IMR-90 (cell line): ENCODE measurements at places on chromosomes 2 and 18.

- no peak for DNase-seq
These were observed 6.1 kb downstream of the C2orf92 start for GRCh38 chr2:97675430-97676113.

DNA sequence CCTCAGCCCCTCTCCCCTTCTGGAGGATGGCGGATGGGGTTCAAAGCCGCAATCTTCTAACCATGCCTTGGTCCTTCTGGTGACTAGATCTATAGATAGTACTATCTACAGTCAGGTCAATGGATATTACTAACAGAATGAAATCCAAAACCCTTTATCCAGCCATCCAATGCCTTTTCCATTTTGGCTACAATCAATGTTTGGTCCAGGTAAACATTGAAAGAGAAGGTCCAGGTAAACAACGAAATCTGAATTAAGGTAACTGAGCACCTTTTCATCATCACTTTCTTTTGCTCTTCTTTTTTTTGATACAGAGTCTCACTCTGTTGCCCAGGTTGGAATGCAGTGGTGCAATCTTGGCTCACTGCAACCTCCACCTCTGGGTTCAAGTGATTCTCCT lies 9.7 kb downstream of the PPP4R3B start:
- DNase-seq, result no peak

GRCh38 chr2:187542123-187542522 lies 12.1 kb downstream of the TFPI start:
- DNase-seq, result no peak

DNA sequence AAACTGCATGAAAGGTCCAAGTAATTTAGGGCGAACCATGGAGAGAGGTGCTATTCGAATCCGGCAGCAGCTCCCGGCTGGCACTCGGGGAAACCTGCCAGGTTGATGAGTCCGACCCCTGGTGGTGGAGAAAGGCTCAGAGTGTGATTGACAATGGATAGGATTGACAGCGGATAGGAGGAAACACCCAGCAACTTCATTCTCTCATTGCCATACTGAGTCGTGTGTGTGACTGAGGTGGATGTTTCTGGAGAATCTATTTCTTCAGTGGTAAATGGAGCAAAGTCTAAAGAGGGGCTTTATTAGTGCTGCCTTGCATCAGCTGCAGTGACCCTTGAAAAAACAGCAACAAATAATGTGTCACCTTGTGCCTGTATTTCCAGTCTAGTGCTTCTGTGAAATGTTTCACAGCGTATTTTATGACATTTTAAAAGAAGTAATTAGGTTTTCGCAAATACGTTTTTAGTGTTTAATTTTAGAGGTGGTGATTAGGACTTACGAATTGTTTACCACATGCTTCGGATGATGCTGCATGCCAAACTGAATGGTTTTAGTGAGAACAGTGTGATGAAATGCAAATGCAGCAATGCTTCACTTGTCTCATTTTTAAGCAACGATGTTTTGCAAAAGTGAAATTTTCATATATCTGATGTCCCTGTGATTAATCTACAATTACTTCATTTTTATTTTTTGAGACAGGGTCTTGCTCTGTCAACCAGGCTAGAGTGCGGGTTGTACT lies 102.0 kb downstream of the DCDC2C start:
- no peak for DNase-seq

- no peak for DNase-seq
These were observed 216.5 kb upstream of the ZC3H15 start for GRCh38 chr2:186269536-186269935.

DNA sequence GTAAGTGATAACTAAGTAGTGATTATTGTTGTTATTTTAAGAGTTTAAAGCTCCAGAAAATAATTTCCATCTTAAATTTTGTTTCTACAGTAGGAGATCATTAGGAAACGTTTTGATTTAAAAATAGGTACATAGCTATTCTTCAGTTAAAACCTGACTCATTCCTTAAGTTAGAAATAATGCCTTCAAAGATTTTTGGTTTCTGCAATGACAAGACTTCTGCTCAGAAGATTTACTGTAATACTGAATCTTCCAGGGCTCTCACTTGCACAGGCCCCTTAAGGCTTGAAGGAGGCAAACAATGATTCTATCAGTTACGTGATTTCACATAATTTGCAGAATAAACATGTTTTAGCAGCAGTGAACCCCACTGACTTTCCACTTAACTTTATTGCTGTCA lies 333.7 kb downstream of the RAD51AP2 start:
- no peak for DNase-seq

GRCh38 chr2:108580050-108580449 lies 45.8 kb downstream of the LIMS1 start:
- no peak for DNase-seq

DNA sequence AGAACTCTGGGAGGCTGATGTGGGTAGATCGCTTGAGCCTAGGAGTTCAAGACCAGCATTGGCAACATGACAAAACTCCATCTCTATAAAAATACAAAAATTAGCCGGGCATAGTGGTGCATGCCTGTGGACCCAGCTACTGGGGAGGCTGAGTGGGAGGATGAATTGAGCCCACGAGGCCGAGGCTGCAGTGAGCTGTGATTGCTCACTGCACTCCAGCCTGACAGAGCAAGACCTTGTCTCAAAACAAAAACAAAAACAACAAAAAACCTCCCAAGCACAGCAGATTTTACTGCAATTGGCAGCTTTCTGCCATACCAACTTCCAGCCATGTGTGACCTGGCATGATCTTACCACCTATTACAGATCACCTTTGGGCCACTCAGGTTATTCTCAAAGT lies 57.7 kb upstream of the LRPPRC start:
- no peak for DNase-seq

- no peak for DNase-seq
These were observed 151.5 kb downstream of the GULP1 start for GRCh38 chr2:188443207-188443606.

- DNase-seq, result no peak
These were observed 141.7 kb downstream of the NDUFA10 start for GRCh38 chr2:239883326-239884050.

GRCh38 chr2:36770542-36771287 lies 74.2 kb downstream of the VIT start:
- peak; percentile 18 for DNase-seq

GRCh38 chr2:46131-46470 lies 204 bp downstream of the FAM110C start:
- DNase-seq, result no peak

GRCh38 chr2:229880892-229881586 lies 40.8 kb downstream of the TRIP12 start:
- DNase-seq, result no peak

DNA sequence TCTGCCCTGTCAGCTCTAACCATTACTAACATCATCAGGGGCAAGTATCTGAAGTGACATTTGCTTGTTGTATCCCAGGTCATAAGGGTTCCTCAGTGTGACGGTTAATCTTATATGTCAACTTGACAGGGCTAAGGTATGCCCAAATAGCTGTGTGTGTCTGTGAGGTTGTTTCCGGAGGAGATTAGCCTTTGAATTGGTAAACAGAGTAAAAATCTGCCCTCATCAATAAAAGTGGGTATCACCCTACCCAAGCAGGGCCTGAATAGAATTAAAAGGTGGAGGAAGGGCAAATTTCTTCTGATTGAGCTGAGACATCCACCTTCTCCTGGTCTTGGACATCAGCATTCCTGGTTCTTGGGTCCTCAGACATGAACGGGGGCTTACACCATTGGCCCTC lies 12.8 kb upstream of the TGFA start:
- DNase-seq, result no peak

DNA sequence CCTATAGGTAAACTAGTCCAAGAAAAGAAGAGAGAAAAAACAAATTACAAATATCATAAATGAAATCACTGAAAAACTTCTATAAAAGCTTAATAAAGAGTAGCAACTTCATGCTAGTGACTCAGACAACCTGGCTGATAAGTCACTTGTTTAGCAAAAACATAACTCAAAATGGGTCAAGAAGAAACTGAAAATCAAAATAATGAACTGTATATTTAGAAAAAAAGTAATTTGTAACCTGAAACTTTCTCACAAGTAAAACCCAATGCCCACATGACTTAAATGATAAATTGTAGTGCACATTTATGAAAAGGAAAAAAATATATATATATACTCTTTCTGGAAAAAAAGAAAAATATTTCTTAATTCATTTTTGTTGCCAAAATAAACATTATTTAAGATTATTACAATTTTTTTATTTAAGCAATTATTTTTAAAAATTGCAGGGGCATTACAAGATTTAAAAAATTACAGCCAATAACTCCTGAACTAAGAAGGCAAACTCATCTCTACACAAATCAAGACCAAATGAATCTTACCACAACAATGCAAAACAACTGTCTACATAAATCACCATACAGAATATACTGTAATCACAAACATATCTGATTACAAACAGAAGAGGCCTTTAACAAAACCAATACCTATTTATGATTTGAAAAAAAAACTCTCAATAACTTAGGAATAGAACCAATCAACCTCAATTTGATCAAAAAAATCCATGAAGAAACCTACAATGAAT lies 406.3 kb downstream of the CDH7 start:
- DNase-seq, result no peak

- DNase-seq, result no peak
These were observed 143.3 kb downstream of the C1D start for GRCh38 chr2:67919490-67919889.

- DNase-seq, result no peak
These were observed 46.0 kb downstream of the SANBR start for GRCh38 chr2:61111708-61112107.

DNA sequence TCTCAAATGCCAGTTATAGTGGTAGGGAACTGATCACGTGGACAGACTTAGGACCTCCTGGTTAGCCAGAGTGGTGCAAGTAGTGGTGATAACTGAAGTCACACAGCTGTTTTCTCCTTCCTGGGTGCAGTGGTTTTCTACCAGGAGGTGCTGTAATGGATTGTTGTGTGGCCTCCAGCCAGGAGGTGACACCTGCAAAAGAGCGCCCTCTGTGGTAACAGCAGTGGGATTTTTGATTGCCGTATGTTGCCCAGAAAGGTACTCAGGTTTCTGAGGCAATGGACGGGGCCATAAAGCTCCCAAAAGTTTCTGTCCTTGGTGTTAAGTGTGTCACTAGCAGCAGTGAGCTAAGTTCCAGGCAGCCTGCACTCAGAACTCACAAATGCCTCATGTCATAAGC lies 1358.1 kb upstream of the DDX18 start:
- no peak for DNase-seq

GRCh38 chr2:2750867-2751714 lies 420.0 kb upstream of the MYT1L start:
- DNase-seq, result no peak

GRCh38 chr18:78642296-78642951 lies 337.2 kb upstream of the SALL3 start:
- DNase-seq, result no peak

DNA sequence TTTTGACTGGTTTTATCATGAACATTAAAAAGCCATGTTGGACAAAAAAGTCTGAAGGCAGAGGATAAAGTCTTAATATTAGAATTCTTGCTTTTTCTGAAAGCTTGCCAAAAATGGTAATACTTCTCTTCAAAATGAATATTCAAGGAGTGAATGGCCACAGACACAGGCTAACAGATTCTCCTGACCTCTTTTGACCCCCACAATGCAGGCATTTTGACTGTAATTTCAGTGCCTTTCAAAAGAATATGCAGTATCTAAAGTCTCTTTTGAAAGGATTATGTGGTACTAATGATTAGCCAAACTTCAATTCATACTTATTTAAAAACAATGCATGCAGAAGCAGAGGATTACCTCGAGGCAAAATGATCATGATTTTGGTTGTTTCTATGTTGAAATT lies 557.8 kb upstream of the GCFC2 start:
- DNase-seq, result no peak

DNA sequence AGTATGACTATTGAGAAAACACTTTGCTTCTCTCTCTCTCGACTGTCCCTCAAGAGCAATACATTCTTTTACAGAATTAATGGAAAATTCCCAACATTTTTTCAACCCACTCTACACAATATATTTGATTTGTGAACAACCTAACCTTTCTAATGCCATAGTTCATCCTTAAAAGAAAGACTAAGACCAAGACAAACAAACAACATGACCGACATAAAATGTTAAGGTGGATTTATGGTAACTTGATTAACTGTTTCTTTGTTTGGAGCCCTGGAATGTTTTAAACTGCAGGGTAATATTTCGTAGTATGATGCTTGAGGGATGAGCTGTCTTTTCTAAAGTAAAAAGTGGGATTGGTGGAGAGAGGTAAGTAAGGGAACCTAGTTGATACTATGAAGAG lies 738.2 kb downstream of the MBD2 start:
- no peak for DNase-seq

DNA sequence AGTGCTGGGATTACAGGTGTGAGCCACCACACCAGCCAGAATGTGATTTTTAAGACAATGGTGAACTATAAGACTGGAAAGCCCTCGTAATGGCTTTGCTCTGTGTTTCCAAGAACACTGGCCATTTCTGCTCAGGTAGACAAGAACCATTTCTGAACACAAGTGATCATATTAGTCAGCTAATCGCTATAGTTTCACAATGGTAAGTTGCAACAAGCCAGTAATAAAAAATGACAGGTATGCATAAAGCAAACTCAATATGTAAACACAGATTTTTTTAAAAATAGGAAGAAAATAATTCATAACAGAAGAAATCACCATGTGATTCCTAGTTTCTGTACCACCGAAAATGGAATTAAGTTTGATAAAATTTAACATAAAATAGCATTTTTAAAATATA lies 166.5 kb downstream of the THADA start:
- no peak for DNase-seq

DNA sequence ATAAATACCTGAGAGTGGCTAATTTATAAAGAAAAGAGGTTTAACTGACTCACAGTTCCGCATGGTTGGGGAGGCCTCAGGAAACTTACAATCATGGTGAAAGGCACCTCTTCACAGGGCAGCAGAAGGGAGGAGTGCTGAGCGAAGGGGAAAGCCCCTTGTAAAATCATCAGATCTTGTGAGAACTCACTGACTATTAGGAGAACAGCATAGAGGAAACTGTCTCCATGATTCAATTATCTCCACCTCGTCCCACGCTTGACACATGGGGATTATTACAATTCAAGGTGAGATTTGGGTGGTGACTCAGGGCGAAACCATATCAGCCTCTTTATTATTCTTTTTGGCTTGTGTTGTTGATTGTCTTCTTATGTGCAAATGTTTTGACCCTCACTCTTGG lies 76.2 kb downstream of the WDR7 start:
- DNase-seq, result no peak

GRCh38 chr2:222298001-222298310 lies 842 bp downstream of the PAX3 start:
- no peak for DNase-seq
